ENCODE measurements at places on chromosomes 6 and 20. TPM values are rescaled to one million over a fixed set of nuclear protein-coding genes. Genes with fewer than 3 reads are reported as not detected.

GRCh38 chr6:140929121-140929520 lies 1203.6 kb upstream of the GJE1 start:
- no peak for DNase-seq
- H3K36me3 ChIP-seq = no peaks in the 10 kb centered on the region

The BANF2 gene
- total RNA-seq = not detected

The MLIP gene
- total RNA-seq = not detected

GRCh38 chr6:92922216-92922806 lies 497.0 kb downstream of the EPHA7 start:
- H3K36me3 ChIP-seq = no peaks in the 10 kb centered on the region
- H3K27me3 ChIP-seq = no peaks in the 10 kb centered on the region
- no peak overlapping the region for H3K27ac ChIP-seq
- no peak overlapping the region for H3K4me3 ChIP-seq

DNA sequence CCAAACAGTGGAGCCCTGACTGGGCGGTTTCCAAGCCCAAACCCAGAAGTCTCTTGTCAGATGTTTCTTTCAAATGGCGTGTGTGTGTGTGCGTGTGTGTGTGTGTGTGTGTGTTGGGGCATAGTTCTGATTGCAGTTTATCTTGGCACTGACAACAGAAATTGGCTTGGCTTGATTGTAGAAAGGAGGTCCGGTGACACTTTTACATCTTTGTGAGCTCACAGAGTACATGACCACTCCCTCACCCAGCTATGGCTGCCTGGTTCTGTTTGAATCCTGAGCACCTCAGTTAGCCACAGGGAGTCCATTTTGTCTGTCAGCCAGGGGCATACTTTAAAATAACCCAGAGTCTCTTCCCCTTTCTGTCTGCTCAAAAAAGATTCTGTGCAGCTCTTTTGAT lies 276.3 kb downstream of the CD83 start:
- H3K4me1 ChIP-seq = peaks cover 5% of the 10 kb centered on the region

GRCh38 chr20:53360852-53361251 lies 232.8 kb downstream of the ZNF217 start:
- H3K27ac ChIP-seq = no peak overlapping the region
- no peak for DNase-seq
- H3K27me3 ChIP-seq = no peaks in the 10 kb centered on the region
- H3K36me3 ChIP-seq = no peaks in the 10 kb centered on the region
- no peaks in the 10 kb centered on the region for H3K4me1 ChIP-seq
- no peak overlapping the region for H3K4me3 ChIP-seq

DNA sequence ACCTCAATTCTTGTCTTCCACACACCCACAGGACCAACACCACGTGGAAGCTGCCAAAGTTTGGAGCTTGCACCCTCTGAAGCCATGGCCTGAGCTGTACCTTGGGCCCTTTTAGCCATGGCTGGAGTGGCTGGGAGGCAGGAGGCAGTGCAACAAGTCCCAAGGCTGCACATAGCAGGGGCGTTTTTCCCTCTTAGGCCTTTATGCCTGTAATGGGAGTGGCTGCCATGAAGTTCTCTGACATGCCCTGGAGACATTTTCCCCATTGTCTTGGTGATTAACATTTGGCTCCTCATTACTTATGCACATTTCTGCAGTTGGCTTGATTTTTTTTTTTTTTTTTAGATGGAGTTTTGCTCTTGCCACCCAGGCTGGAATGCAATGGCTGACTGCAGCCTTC lies 44.4 kb upstream of the SLC22A3 start:
- no peak overlapping the region for H3K27ac ChIP-seq
- H3K4me3 ChIP-seq = no peak overlapping the region
- H3K27me3 ChIP-seq = peaks cover 10% of the 10 kb centered on the region
- H3K36me3 ChIP-seq = no peaks in the 10 kb centered on the region
- H3K4me1 ChIP-seq = no peaks in the 10 kb centered on the region

- H3K27me3 ChIP-seq = peaks cover 8% of the 10 kb centered on the region
- H3K36me3 ChIP-seq = no peaks in the 10 kb centered on the region
- H3K4me3 ChIP-seq = no peak overlapping the region
- H3K4me1 ChIP-seq = no peaks in the 10 kb centered on the region
Observed at GRCh38 chr6:33979750-33980149, 166.1 kb downstream of the GRM4 start.

- peaks cover 5% of the 10 kb centered on the region for H3K36me3 ChIP-seq
- peak overlapping the region; percentile 22 for H3K4me3 ChIP-seq
- peaks cover 6% of the 10 kb centered on the region for H3K4me1 ChIP-seq
- peak; percentile 84 for DNase-seq
Observed at GRCh38 chr20:48620507-48621375, 207.1 kb downstream of the PREX1 start.

DNA sequence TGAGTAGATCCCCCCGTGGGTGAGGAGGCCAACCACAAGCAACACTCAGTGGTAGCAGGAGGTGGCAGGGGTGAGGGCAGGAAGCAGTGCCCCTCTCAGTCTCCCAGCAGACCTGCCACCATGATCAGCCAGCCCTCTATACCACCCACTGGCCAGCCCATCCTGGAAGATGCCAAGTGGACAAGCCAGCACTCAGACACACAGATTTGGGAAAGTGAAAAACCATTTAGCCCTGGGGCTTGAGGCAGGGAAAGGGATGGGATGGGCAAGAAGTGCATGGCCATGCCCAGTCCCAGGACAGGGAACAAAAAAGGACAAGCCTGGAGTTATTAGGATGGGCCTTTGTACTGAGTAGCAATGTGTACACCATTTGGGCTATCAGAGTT lies 76.9 kb downstream of the HFE start:
- no peak for DNase-seq
- H3K36me3 ChIP-seq = peaks cover 13% of the 10 kb centered on the region
- H3K4me3 ChIP-seq = peak overlapping the region; percentile 10
- H3K27ac ChIP-seq = peak overlapping the region; percentile 67

GRCh38 chr20:49349694-49350252 lies 71.9 kb upstream of the ZNFX1 start:
- DNase-seq = no peak
- no peaks in the 10 kb centered on the region for H3K36me3 ChIP-seq
- no peak overlapping the region for H3K27ac ChIP-seq
- peaks cover 8% of the 10 kb centered on the region for H3K27me3 ChIP-seq
- H3K4me3 ChIP-seq = no peak overlapping the region
- no peaks in the 10 kb centered on the region for H3K4me1 ChIP-seq

GRCh38 chr6:111743862-111744692 lies 129.2 kb downstream of the FYN start:
- peaks cover 85% of the 10 kb centered on the region for H3K36me3 ChIP-seq
- peak overlapping the region; percentile 22 for H3K27ac ChIP-seq
- DNase-seq = no peak
- H3K27me3 ChIP-seq = no peaks in the 10 kb centered on the region

The LRFN2 gene
- not detected for total RNA-seq

GRCh38 chr6:56513631-56514030 lies 129.1 kb downstream of the DST start:
- H3K4me1 ChIP-seq = no peaks in the 10 kb centered on the region
- no peaks in the 10 kb centered on the region for H3K36me3 ChIP-seq
- H3K27me3 ChIP-seq = no peaks in the 10 kb centered on the region
- H3K4me3 ChIP-seq = no peak overlapping the region
- DNase-seq = no peak

DNA sequence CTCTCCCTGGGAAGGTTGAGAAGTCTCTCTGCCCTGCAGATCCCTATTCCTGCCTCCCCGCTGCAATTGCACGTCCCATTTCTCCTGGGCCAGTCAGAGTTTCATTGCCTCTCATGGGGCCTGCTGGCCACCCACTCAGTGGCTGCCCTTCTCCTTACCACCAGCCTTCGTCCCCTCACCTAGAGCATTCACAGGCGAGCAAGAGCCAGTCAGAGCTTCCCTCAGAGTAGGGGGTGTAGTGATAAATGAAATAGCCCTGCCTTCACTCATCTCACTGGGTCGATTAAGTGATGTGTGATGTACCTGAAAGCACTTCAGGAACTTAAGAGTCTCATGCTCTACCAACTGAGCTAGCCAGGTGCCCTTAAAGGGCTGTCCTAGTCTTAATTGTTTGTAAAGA lies 52.0 kb upstream of the FANCE start:
- no peak for DNase-seq
- H3K36me3 ChIP-seq = no peaks in the 10 kb centered on the region
- H3K4me3 ChIP-seq = no peak overlapping the region
- peaks cover 13% of the 10 kb centered on the region for H3K4me1 ChIP-seq

The MUC21 gene
- not detected for total RNA-seq

DNA sequence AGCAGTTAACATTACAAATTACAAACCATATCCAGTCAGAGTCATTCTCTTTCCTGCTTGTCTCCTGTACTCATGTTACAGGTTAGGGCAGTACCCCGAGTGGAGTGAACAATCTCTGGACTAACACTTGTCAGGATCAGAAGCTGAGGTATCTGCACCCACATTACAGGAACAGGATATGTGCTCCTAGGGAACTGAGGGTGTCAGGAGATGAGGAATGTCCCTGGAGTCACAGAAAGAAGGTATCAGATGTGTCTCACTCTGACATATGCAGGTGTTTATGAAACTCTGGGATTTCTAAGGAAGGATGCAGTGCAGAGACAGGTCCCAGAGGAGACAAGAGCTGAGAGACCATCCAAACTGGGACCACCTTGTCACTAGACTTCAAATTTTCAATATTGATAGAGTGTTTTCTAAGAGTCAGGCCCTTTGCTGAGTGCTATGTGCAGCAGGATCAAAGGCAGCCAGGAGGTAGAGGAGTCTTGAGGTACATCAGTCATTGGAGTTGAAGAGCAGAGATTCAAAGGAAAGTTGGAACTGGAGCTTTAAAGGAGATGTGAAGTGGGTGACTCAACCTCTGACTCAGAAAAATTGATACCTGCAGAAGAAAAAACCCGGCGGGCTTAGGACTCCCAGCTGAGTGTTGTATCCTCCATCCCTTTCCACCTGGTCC lies 12.6 kb downstream of the HLA-DPB1 start:
- DNase-seq = no peak
- H3K36me3 ChIP-seq = no peaks in the 10 kb centered on the region
- H3K27ac ChIP-seq = no peak overlapping the region
- no peak overlapping the region for H3K4me3 ChIP-seq

GRCh38 chr6:34155471-34156300 lies 9.8 kb upstream of the GRM4 start:
- H3K36me3 ChIP-seq = no peaks in the 10 kb centered on the region
- H3K27ac ChIP-seq = no peak overlapping the region
- no peak for DNase-seq
- no peak overlapping the region for H3K4me3 ChIP-seq
- H3K27me3 ChIP-seq = peaks cover 23% of the 10 kb centered on the region

- H3K27ac ChIP-seq = no peak overlapping the region
- DNase-seq = peak; percentile 57
- no peak overlapping the region for H3K4me3 ChIP-seq
Observed at GRCh38 chr6:114108119-114109002, 137.4 kb upstream of the HDAC2 start.

DNA sequence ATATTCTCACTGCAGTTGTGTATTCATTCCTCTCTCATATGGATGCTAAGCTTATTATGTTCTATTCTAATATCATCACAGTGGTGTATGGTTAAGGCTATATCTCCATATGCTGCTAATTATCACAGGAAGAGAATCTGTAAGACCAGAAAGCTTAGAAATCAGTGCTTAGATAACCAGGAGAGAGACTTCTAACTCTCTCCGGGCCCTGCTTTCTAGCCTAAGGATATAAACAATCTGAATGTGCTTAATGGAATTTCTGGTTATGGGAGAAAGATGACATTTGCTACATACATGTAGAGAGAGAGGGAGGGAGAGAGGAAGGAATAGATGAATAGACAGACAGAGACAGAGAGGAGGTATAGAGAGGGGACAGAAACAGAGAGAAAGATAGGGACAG lies 1231.3 kb downstream of the EPHA7 start:
- no peaks in the 10 kb centered on the region for H3K4me1 ChIP-seq
- no peak for DNase-seq
- H3K27me3 ChIP-seq = no peaks in the 10 kb centered on the region
- H3K36me3 ChIP-seq = no peaks in the 10 kb centered on the region
- H3K27ac ChIP-seq = no peak overlapping the region

DNA sequence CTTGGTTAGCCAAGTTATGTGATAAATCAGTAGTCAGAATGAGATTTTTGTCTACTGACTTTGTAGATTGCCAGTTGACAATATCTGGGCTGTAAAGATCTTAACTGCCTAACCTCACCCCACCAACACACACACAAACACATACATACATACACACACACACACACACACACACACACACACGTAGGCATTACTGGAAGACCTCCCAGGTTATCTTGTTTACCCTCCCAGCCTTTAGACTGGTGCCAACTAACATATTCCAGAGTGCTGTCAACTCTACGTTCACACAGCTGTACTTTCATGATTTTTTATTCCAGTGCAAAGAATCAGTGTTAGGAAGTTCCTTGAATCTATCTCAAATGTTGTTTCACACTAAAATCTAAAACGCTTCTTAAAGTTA lies 38.9 kb downstream of the BMP5 start:
- no peaks in the 10 kb centered on the region for H3K27me3 ChIP-seq
- H3K4me3 ChIP-seq = no peak overlapping the region
- no peaks in the 10 kb centered on the region for H3K4me1 ChIP-seq
- no peak overlapping the region for H3K27ac ChIP-seq
- no peaks in the 10 kb centered on the region for H3K36me3 ChIP-seq
- no peak for DNase-seq

DNA sequence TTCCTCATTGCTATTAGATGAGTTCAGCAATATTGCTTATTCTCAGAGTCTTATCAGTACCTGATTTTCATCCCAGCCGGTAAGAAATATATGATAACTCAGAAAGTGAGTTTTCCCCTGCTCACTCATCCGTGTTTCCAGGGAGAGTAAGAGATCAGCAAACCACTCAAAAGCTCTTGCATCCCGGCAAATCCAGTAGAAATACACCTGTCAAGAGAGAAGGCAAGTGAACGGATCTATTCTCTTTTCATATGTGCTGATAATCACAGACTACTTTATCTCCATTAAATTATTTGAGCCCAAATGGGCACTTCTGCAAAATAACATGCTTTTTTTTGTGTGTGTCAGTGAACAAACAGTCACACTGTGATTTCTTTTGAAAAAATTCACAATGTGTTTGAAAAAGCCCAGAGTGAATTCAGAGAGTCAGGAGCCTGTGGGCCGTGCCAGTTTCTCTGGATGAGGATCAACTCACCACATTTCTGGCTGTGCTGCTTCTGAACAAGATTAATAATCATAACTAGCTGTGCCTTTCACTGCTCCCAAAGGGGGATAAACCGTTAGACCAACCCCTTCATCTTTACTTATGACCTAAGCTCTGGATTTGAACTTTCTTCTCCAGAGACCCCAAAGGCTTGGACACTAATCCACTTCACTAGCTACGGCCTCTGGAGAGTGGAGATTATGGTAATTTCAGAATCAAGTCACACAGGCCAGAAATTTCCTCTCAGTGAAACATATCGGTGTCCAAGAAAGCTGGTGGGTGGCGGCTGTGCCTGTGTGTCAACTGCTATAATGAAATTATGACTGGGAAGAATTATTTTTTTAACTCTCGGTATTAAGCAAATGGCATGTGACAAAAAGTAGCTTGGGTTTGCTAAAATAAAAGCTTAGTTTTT lies 44.2 kb downstream of the NOX3 start:
- H3K27me3 ChIP-seq = no peaks in the 10 kb centered on the region
- H3K36me3 ChIP-seq = no peaks in the 10 kb centered on the region
- peaks cover 7% of the 10 kb centered on the region for H3K4me1 ChIP-seq
- H3K27ac ChIP-seq = no peak overlapping the region
- H3K4me3 ChIP-seq = no peak overlapping the region
- DNase-seq = no peak

The VIP gene
- total RNA-seq = not detected

The CST5 gene
- total RNA-seq = not detected

The LY86 gene
- 0.32 TPM for total RNA-seq
